HepG2 (cell line): ENCODE measurements at places on chromosomes 13 and 19. TPM values are rescaled to one million over a fixed set of nuclear protein-coding genes. Genes with fewer than 3 reads are reported as not detected.

DNA sequence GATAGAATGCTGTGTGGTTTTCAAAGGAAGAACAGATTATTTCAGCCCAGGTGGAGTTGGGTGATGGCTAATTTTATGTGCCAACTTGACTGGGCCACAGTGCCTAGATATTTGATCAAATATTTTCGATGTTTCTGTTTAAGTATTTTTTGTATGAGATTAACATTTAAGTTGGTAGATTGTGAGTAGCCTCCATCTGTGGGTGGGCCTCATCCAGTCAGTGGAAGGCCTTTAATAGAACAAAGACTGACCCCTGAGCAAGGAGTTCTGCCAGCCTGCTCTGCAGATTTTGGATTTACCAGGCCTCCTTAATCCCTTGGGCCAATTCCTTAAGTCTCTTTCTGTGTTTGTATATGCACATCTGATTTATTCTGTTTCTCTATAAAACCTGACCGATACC, 13.9 kb downstream of the LSM14A start:
- DNase-seq, result no peak

The KLF1 gene
- not detected in 2 replicates for total RNA-seq

The SLC10A2 gene
- not detected in 2 replicates for total RNA-seq

The MAP4K1 gene
- 0.89 TPM in 1 of 2 replicates, not detected in the other for total RNA-seq

GRCh38 chr13:85230691-85231093, 568.5 kb downstream of the SLITRK6 start:
- no peak for DNase-seq
